Stimulated activated CD8-positive, alpha-beta memory T cell treated with anti-CD3 and anti-CD28 coated beads, Interleukin-15, amount 100 ng/mL, for 1 hour (primary cell): ENCODE measurements at places on chromosomes 1 and 21.

DNA sequence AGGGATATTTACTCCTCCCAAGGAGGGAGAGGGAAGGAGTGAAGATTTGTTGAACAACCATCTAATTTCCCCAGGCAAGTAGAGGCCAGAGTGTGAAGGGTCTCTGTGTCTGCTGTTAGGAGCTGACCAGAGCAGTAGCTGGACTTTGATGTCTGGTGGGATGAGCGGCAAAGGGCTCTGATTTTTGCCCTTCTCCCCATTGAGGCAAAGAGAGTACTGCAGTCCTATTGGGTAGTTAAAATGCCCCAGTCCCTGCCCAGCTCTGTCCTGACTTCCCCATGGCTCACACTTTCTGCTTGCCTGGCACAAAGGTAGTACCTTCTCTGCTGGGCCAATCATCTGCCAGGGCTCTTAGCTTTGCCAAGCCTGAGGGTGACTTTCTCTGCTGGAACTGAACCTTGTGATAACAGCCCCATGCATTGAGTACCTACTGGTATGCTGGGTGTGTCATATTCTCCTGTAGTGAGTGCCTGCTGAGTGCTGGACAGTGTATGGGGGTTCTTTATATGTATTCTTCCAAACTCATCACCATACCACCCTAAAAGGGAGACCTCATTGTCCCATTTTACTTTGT is 64.0 kb upstream of the SELENON start:
- DNase-seq: no peak

- DNase-seq: no peak
Observed at GRCh38 chr21:17712887-17713286, 100.2 kb upstream of the BTG3 start.

DNA sequence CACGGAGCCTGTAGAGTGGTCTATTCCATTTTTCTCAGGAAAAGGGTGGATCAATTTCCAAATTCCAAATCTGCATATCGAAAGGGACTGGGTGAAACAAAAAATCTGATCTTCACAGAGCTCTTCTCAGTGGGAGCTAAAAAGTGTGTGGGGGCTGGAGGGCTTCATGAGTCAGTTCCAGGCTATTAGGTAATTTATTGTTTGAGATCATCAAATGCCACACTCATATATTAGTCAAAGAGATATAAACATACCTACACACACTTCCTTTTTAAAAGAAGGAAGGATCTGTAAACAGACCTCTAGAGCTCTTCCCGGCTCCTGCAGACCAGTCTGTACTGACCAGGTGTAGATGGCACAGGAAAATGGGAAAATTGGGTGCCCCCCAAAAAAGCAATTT is 175.4 kb downstream of the ZBTB18 start:
- no peak for DNase-seq

GRCh38 chr1:10578070-10578469 is 103.3 kb downstream of the PEX14 start:
- DNase-seq: no peak
